Stimulated activated CD4-positive, alpha-beta T cell treated with anti-CD3 and anti-CD28 coated beads, TNF-alpha, amount 100 ng/mL, for 1 hour (primary cell): ENCODE measurements at places on chromosomes 6 and 20.

DNA sequence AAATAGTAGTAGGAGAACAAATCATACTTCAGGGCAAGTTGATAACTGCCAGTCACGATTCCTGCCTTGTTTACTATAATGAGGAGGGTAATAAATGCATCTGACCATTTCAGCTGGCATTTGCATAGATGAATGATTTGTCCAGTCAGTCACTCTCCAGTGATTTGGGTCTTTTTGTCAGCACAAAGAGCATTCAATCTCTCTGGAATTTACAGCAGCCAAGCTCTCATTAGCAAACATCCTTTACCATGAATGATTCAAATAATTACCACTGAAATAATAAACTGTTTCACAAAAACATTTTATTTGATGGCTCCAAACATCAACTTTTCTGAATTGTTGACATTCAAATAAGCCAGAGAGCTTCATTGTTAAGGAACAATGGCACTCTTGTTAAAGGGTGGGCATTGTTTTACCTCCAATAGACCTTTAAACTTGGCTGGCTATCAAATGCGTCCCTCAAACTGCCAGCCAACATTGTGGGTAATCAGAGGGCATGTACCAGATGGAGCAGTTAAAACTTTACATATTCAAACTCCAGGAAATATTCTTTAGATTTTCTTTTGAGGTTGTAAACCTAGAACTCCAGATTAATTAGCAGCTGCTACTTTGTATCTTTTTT, 30.0 kb upstream of the FBXL4 start:
- no peak for DNase-seq

DNA sequence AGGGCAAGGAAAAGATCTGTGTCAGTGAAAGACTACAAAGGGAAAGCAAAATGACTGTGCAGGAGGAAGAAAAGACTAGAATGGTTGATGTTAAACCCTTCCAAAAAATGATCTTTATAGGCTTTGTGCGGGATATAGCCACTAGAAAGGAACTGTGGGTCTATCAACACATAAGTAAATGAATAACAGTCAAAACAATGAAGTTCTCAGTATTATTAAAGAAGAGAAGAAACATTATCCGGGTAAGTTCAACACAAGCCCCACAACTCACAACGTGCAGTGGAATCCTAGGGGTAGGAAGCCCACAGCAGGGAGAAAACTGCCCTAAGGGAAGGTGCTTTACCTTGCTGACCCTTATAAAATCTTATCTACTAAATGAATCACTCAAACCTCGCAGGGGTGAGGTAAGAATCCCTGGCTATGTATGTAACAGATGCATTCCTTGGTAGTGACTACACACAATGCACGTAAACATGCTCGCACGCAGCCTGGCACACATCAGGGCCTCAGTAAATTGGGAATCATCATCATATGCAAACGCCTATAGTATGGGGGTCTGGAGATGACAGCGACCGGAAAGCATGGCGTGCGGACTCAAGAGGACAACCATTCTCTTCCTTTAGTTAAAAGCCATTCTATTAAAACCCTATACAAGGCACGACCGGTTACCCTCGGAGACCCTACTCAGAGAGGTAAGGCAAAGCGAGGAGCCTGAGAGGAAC, 11.3 kb downstream of the TFAP2A start:
- DNase-seq = no peak

DNA sequence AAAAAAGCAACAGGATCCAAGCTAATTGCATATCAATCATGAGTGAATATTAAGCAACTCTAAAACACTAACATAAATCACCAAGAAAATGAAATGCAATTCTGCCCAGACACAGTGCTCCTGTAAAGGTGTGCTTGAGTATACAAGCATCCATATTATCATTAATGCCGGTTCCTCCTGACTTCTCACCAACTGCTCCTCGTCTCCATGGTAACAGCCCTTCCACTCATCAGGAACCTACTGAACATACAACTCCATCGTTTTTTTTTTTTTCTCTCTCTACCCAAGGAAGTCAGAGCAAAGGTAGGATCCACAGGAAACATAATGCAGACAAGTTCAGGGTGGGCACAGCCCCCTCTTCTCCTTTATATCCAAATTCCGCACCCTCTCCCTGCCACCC, 12.4 kb downstream of the GABBR1 start:
- no peak for DNase-seq

DNA sequence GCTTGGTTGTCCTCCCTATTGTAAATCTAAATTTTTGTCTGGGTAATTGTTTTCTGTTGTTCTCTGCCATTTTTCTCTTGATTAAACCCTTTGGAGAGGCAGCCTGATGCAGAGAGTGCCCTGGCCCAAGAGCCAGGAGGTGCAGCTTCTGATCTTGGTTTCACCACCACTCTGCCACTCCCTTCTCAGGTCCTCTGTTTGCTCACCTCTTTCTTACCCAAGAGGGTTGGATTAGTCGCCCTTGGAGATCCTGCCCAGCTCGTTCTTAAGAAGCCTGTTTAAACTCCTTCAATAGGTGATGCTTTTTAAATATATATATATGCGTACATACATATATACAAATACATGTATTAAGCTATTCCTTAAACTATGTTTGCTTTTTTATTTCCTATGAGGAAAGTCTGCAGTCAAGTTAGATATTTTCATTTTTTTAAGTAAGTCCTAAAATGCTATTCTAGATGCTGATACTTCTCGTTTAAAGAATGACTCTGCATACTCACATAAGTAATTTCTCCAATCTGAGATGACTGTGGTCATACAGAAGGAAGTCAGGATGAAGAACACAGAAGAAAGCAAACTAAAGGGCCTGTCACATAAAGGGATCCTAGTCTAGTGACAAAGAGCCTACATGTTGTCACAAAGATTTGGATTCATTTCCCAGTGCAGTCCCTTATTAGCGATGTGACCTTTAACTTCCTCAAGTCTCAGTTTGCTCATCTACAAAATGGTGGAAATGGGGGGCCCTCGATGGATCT, 19.9 kb downstream of the TPD52L1 start:
- DNase-seq = no peak

DNA sequence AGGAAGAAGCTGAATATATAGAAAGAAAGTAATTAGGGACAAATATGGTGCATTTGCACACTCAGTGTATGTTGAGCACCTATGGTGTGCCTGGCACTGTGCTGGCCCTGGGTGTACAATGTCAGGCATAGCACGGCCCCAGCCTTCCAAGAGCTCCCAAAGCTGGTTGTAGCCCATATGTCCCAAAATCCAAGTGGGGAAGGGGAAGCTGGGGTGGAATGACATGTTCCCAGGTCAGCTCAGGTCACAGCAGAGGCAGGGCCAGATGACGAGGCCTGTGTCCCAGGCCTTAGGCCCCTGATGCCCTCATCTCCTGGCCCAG, 170.0 kb downstream of the VEGFA start:
- DNase-seq = no peak

GRCh38 chr6:116330511-116330910, 40.2 kb upstream of the DSE start:
- no peak for DNase-seq

DNA sequence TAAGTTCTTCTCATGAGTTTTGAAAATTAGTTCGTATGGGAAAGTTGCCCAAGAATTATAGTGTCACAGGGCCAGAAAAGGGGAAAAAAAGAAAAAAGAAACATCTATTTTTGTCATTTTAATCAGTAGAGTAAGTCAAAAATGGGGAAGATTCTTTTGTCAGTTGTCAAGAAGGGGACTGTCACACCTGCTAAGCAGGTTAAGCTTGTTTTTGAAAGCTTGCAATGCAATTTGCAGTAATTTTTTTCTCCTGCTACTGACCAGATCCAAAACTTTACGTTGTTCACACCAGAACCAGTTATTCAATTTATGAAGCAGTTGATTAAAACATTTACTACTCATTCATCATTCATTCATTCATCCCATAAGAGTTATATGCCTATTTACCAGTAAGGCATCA, 171.4 kb downstream of the SOX4 start:
- DNase-seq = no peak

- DNase-seq = no peak
These were observed 358.9 kb upstream of the ID4 start for GRCh38 chr6:19478273-19478672.

GRCh38 chr20:46260480-46260879, 47.8 kb downstream of the CDH22 start:
- no peak for DNase-seq

GRCh38 chr6:144335311-144335861, 50.3 kb downstream of the UTRN start:
- DNase-seq = no peak

DNA sequence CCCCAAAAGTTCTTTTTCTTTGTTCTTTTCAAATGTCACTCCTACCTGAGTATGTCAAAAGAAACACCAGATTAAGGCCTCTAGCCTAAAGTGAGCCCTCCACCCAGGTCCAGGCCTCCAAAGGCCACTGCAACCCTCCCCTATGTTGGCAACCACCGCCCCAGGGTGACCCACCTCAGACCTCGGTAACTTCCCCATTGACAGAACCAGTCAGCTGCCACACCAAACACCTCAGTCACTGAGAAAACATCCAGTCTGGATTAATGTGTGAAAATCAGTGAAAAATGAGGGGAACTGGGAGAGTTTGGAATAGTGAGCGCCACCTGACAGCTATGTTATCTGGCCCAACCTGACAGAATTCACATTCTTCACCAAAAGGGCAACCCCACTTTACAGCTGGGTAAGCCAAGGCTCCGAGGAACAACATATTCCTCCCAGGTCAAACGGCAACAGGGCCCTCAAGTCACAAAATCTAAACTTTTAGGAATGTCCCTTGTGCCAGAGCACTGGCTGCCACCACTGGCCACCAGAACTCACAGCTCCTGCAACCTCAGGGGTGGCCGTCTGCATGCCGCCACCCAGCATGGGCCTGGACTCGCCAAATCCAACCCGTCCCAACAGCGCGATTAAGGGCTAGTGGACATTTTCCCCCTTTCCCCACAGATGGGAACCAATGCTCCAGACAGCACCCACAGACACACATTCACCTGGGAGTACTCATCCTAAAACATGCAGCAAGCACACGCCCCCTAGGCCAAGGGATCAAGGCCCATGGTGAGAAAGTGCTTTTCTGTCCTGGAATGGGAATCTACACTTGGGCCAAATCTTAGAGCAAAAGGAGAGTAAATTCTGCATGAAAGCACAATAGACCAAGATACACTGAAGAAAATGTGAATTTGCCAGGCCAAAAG, 4.8 kb downstream of the TAF4 start:
- DNase-seq = no peak

GRCh38 chr6:15555101-15556038, 107.5 kb downstream of the DTNBP1 start:
- DNase-seq = no peak

- DNase-seq = no peak
These were observed 39.7 kb downstream of the TGM2 start for GRCh38 chr20:38125157-38126056.

DNA sequence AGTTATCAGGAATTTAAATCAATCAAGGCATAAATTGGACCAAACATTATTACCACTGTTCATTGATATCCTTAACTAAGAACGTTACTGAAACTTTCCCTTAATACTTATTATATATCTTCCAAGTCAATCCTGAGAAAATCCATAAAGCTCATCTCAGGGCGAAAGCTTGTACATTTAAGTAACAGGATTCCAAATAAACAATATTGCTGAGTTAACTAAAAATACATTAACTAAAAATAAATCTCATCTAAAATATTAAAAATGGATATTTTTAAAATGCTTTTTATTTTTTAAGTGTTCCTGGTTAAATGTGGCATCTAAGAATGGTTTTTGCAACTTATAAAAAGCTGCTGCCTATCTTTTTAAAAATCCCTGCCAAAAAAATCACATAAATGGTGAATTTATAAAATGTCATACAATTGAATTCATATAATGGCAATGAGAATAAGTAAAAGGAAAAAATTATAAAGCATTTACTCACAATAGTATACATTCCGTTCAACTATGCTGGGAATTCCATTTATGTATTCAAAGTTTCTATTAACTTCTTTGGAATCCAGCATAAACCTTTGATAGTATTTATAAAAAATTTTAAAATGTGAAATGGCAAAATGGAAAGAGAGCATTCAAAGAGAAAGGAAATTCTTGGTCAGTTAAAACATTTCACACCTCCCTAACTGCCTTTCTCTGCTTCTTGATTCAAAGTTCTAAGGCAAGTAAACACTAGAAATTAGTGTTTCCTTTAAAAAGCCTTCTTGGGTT, 20.8 kb upstream of the GMDS start:
- DNase-seq = no peak

DNA sequence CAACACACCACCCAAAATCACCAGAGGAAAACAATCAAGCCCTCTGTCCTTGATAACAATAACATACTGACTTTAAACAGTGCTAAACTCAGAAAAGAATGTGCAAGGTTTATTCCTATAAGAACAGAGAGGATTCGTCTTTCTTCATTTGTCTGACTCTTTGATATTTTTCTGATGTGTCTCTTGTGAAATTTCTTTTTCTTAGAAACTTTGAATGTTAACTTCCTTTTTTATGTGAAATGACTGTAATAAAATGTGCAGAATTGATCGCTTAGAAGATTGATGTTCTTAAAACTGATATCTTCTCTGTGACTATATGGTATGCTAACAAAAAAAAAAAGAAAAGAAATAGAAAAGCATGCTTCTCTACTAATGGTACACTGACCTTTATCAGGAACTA, 947.4 kb upstream of the CITED2 start:
- DNase-seq = no peak

GRCh38 chr6:118161343-118161742, 254.3 kb downstream of the SLC35F1 start:
- DNase-seq = no peak

GRCh38 chr6:98835149-98836024, 1.0 kb downstream of the POU3F2 start:
- DNase-seq = no peak

GRCh38 chr6:76124018-76124417, 51.6 kb upstream of the IMPG1 start:
- DNase-seq = no peak

GRCh38 chr6:114939630-114940029, 596.8 kb upstream of the HS3ST5 start:
- no peak for DNase-seq

GRCh38 chr6:142420802-142421201, 119.0 kb downstream of the ADGRG6 start:
- DNase-seq = no peak

DNA sequence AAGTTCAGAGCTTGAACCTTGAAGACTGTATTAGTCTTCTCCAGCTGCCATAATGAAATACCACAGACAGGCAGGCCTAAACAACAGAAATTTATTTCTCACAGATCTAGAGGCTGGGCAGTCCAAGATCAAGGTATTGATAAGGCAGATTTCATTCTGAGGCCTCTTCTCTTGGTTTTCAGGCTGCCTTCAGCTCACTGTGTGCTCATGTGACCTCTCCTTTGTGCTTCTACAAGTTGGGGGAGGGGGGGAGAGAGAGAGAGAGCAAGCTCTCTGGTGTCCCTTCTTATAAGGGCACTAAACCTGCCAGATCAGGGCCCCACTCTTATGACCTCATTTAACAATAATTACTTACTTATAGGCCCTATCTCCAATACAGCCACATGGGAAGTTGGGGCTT, 102.6 kb upstream of the RSPO3 start:
- DNase-seq = no peak

DNA sequence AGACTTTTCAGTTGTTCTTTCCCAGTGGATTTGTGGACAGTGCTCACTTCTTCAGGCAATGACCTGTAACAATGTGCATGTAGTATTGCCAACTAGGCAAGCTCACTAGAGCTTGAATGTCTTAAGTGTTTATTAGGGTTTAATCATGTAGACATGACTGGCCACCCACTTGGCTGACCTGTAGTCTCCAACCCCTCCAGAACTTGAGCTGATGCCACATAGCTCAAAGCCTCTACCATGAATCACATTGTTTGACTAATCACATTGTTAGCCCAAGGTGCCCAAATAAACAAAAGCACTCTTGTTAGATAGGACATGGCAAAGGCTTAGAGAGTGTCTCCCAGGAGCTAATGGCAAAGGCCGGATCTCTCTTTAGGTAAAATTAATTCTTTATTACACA, 272.7 kb downstream of the GRIK2 start:
- no peak for DNase-seq
